Left ventricle myocardium inferior (tissue), 1 donor: ENCODE measurements at places on chromosomes 7 and 10. TPM values are rescaled to one million over a fixed set of nuclear protein-coding genes. Genes with fewer than 3 reads are reported as not detected.

DNA sequence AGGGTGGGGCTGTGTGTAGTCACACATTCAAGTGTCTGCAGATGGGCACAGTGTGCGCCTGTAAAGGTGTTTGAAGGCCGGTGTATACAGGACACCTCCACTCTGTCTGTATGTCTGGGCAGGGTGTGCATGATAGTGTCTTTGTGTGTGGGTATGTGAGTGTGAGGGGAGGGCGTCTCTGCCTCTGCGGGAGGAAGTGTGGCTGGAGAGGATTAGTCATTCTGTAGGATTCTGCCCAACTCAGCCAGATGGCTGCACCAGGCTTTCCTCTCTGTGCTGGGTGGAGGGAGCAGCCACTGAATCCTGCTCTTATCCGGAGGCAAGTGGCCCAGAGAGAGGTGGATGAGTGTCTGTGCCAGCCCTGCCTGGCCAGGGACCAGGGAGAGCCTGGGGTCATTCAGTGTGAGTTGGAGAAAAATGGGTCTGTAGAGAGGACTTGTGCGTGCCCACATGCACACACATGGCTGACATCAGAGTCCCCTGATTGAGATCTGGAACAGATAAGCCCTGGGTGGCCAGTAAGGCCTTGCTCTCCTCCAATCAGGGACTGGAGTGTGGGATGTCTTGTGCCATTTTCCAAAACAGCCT is 1.7 kb downstream of the SFXN3 start:
- DNase-seq: peak; percentile 57

GRCh38 chr10:105068497-105068896 is 427.4 kb downstream of the SORCS3 start:
- no peak for DNase-seq

- no peak for DNase-seq
These were observed 104.0 kb downstream of the JAZF1 start for GRCh38 chr7:28076423-28077200.

- no peak for DNase-seq
These were observed 1.5 kb downstream of the PCDH15 start for GRCh38 chr10:54799506-54799905.

GRCh38 chr7:95155965-95156364 is 168.4 kb downstream of the PON1 start:
- no peak for DNase-seq

GRCh38 chr10:124590216-124591122 is 128.8 kb downstream of the LHPP start:
- peak; percentile 5 for DNase-seq

- DNase-seq: no peak
These were observed at the start of gene PRF1 for GRCh38 chr10:70602665-70603448. Gene PRF1 (minus strand): TSS chr10:70602741. CDS start chr10:70600902, 1,839 bp downstream.

DNA sequence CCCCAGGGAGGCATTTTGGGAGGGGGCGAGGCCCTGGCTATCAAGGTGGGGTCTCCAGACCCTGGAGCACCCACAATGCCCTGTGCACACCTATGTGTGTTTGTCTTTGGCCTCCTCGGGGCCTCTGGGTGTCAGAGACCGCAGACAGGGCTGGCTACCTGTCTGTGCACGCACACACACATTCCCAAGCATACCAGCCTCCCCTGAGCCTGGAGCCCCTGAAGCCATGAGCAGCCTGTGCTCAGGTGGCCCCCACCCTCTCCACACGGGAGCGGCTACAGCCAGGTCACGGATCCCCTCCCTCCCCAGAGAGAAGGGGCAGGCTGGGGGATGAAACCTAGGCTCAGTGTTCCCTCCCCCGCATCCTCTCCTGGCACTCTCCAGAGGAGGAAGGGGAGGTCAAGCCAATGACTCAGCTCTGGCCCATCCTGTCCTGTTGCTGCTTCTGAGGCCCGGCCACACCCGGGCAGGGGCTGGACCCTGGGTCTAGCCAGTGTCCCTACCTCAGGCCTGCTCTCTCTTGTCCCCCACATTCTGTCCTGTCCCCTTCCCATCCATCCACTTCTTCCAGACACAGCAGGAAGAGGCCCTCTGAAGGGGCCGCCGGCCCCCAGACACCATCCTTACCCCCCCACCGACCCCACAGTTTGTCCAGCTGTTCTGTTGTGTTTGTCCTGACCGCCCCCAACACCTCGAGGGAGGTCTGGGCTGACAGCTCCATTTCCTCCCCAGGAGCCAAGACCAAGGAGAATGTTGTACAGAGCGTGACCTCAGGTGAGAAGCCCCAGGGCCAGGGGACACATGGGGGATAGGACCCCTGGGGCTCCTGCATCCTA is 720 bp downstream of the SNCG start:
- peak; percentile 62 for DNase-seq

PPP1R17 gene
- total RNA-seq: not detected

DNA sequence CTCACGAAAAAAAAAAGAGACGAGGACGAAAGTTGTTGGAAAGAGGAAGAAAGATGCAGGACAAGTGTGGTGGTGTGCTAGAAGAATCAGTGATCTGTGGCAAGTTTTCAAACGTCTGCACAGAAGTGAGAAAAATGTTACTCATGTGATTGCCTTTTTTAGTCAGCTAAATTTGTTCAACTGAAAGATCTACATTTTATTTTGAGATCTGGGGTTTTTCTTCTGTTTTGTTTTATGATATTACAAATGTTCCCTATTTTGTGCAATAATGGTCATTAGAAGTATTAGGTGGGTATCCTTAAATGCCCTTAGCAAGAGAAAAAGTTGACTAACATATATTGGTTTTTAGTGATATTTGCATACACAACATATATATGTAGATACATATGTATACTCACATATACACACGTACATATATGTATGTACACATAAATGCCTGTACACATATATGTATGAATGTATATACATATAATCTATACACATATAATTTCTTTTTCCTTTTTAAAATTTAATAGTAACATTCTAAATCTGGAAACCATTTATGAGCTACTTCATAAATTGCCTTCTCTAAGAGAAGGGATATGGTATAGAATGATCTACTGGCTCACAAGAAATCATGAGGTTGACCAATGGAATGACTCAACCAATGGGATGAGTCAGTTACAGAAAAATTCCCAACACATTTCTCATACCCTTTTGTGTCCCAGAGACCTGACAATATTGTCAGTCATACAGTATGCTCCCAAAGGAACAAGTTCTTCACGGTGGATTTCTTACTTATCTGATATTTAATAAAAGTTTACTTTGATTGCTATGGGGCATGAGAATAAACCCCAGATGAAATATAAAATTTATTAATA is 38.4 kb downstream of the SLC39A12 start:
- no peak for DNase-seq

NPC1L1 gene
- 0.19 TPM for total RNA-seq

GRCh38 chr7:124780608-124781007 is 15.0 kb upstream of the GPR37 start:
- no peak for DNase-seq

DNA sequence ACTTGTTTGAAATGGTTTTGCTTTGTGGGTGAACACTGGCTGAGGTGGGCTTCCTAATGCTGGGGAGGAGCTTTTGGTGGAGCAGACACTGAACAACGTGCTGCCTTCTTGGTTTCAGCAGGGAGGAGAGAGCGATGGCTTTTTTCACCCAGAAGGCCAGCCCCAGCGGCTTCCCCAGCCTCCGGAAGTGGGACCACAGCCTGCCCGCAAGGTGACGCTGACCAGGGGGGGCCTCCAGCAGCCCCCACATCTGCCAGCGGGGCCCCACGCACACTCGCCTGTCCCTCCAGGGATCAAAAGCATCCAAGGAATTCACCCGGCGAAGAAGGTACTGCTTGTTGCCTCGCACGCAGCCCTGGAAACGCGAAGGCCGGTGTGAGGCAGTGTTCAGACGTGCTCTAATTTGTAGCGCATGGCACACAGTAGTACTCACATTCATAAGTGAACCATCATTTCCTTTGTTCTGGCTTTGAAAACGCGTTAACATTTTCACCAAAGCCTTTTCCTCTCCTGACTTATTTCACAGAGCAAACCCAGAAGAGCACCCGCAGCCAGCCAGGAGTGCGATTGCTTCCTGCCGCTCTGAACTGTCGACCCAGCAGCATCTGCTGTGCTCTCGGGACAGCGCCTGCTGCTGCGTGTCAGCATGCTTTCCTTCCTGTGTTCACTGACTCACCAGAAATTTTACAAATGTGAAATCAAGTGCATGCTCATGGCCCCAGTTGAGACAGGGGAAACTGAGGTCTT is 48.4 kb downstream of the SHH start:
- DNase-seq: no peak

GRCh38 chr7:143480501-143480900 is 2.8 kb downstream of the TAS2R41 start:
- no peak for DNase-seq

PCDH15 gene
- total RNA-seq: 0.19 TPM

DNA sequence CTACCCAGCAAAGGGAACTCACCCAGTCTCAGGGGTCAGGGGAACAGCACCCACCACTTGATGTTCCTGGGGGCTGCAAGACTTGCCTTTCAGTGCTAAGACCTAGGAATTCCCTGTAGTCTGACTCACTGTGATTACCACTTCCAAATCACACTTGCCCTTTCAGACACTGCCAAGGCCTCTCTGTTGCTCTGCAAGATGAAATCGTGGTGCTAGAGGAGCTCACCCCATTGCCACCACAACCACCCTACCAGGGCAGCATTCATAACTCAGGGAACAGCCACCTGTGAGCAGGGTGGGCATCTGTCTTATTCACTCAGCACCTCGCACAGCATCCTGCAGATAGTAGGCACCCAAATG is 36.5 kb downstream of the XPNPEP1 start:
- no peak for DNase-seq

GRCh38 chr7:140062118-140062527 is 628 bp downstream of the PARP12 start:
- DNase-seq: peak; percentile 23

GJD4 gene
- total RNA-seq: not detected

TMEM196 gene
- total RNA-seq: not detected

- DNase-seq: no peak
These were observed 24.3 kb upstream of the PDE1C start for GRCh38 chr7:32094516-32094915.

DNA sequence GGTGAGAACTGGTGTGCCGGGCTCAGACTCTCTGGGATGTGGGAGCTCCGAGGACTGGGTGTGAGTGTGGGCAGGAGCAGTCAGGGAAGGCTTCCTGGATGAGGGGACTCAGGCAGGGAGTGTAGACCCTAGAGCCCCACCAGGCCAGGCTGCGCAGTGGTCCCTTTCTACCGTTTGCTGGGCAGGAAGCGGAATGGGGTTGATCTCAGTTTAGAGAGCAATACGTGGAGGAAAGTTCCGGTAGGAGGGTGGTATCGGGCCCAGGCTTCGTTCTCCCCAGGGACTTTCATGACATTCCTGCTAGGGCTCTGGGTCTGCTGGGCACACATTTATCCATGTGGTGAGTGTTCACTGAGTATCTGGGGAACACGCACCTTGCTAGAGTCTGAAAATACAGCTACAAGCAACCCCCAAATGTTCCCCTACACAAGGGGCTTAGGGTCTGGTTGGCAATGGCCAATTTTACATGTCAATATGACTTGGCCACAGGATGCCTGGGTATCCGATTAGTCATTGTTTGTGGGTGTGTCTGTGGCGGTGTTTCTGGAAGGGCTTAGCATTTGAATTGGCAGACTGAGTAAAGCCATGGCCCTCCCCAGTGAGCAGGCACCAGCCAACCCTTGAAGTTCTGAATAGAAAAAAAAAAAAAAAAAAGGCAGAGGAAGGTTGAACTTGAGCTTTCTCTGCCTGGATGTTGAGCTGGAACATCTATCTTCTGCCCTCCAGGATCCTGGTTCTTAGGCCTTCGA is 20.8 kb downstream of the GHRHR start:
- DNase-seq: no peak
